AG20443 (cell line): ENCODE measurements at places on chromosomes 11 and 22.

- no peak for DNase-seq
Measured at GRCh38 chr22:40638261-40638660, 1.7 kb upstream of the MRTFA start.

DNA sequence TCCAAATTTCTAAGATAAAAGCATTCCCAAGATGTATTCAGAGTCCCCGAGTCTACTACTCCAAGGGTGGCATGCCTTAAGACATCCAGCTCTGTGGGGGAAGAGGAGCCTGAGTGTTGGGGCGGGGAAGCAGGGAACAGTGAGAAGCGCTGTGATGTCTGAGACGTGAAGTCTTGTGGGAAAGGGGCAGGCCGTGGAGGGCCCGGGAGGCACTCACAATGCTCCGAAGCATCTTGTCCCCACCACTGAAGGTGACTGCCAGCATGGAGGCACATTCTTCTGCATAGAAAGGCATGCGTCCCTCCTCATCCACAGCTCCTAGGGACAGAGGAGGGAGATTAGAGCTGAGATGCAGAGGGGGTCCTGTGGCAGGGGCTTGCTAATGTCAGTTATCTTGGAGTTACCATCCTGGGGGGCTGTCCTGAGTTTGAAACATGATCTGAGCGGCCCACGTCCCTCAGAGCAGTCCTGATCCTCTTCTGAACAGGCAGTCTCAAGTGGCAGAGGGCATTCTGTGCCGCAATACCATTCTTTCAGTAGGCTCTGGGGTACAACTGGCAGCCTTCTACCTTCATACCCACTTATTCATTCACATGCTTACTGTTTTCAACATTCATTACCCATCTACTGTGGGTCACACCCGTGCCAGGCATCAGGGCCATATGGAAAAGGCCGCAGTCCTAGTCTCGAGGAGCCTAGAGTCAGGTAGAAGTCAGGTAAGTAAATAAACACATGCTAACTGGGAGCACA is 8.7 kb downstream of the PCSK7 start:
- DNase-seq, result no peak

GRCh38 chr11:65366340-65366773 is 11.8 kb downstream of the TIGD3 start:
- DNase-seq, result peak; percentile 88

DNA sequence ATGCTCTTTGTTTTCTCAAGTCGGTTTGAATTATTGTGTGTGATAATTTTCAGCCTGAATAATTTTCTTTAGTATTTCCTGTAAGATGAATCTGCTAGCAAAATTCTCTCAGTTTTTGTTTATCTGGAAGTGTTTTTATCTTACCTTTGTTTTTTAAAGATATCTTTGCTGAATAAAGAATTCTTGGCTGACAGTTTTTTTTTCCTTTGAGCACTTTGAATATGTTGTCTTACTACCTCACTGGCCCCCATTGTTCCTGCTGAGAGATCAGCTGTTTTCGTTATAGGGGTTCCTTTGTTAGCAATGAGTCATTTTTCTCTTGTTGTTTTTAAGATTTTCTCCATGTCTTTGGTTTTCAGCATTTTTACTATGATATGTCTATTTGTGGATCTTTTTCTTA is 63.0 kb downstream of the HORMAD2 start:
- no peak for DNase-seq

DNA sequence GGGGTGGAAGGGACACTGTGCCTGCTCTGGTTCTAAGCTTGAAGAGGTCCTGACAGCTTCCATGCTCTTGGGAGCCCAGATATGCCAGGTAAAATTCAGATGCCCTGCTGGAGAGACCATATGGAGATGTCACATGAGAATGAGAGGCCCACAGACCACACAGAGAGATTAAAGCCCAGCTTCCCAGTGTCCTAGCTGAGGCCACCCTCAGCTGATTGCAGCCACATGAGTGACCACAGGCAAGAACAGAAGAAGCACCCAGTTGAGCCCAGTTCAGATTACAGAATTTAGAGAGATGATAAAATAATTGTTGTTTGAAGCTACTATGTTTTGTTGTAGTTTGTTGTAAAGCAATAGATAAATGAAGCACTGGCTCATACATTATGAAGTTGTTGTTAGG is 14.4 kb upstream of the PVALB start:
- no peak for DNase-seq

- DNase-seq, result no peak
Measured at GRCh38 chr22:49575703-49576081, 252.0 kb downstream of the BRD1 start.

DNA sequence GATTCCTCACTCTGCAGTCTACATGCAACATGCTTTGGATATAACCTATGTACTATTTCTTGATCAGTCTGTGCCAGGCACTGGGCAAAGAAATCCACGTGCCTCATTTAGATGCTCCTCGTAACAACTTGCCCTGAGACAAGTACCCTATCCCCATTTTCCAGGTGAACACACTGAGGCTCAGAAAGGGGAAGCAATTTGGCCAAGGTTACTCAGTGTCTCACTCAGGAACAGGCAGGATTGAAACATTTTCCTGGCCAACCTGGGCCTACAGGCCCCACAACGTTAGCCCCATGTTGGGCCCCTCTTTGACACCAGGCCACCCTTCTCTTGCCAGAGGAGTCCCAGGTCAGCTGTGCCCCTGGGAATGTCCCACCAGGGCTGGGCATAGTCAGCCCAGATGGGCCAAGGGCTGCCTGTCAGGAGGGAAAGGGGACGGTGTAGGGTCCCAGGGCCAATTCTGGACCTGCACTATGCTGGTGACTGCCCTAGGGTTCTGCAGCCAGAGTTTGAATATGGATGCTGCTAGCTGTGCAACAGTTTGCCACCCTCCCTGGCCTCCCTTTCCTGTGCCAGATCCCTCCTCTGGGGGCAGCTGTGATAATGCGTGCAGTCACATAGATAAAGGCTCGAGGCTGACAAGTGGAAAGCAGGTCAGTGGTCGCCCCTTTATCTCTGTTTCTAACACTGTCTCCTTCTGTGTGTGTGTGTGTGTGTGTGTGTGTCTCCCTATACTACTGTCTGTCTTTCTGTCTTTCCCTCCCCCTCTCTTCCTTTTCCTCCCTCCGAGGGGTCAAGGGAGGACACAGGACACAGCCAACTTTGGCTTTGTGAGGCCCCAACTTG is 10.4 kb upstream of the EMID1 start:
- no peak for DNase-seq

- DNase-seq, result no peak
Measured at GRCh38 chr11:12824281-12825041, 150.2 kb downstream of the TEAD1 start.

DNA sequence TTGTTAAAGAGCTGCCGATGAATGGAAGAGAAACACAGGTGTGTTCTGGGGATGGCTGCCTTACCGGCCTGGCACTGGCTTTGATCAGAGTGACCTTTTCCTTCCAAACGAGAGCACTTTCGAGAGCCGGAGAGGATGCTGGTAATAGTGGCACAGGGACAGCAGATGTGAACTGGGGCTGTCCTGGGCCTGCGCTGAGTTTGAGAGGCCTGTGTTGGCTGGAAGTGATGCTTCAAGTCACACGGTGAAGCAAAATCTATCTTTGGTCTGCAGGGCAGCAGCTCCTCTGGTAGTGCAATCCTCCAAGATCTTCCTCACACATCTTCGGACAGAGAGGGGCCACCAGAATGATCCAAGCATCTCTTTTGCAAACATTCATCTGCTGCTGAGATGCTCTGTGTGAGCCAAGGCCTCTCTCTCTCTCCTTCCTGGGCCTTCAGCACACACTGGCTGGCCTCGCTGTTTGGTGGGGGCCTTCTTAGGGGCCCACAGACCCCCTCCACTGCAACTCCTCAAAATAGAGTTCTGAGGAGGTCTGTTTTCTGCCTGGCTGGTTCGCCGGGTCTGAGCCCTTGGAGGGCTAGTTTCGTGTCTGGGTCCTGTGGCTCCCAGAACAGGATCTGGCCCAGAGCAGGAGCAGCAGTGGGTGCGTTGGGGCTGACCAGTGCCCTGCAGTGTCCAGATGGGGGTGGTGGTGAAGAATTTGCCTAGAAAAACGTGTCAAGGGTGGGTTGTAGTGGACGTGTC is 6.4 kb downstream of the MPPED1 start:
- DNase-seq, result no peak

GRCh38 chr22:39690881-39691605 is 120.5 kb downstream of the CACNA1I start:
- DNase-seq, result no peak

- DNase-seq, result no peak
Measured at GRCh38 chr11:109036011-109036410, 371.1 kb downstream of the DDX10 start.

DNA sequence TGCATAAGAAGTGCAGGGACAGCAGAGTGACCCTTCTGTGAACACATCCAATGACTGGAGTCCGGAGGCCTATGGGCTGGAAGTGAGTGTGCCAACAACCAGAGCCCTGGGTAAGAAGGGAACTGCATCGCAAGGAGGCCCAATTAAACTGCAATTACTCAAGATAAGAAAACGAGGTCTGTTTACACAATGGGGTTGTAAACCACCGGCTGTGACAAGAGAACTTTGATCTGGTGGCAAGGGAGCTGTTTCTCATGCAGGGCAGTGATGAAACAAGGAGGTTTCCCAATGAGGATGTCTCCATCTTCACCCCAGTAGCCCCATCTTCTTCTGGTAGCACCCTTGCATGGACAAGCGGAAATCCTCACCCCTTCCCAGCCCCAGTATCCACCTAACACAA is 21.5 kb downstream of the ETS1 start:
- no peak for DNase-seq

DNA sequence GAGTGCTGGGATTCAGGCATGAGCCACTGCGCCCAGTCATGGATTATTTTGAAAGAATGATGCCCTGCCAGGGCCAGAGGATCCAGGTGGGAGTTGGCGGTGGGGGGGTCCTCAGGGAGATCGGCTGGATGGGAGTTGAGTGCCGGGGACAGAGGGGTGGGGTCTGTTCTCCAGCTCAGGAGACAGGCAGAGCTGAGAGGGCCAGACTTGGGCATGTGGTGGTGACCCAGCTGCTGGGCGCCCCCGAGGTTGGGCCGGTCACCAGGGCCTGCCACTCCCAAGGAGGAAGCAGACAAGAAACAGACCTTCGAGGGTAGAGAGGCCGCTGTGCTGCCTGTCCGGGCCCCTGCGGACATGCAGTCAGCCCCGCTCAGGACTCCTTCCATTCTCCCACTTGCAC is 11.8 kb upstream of the PRODH start:
- no peak for DNase-seq

DNA sequence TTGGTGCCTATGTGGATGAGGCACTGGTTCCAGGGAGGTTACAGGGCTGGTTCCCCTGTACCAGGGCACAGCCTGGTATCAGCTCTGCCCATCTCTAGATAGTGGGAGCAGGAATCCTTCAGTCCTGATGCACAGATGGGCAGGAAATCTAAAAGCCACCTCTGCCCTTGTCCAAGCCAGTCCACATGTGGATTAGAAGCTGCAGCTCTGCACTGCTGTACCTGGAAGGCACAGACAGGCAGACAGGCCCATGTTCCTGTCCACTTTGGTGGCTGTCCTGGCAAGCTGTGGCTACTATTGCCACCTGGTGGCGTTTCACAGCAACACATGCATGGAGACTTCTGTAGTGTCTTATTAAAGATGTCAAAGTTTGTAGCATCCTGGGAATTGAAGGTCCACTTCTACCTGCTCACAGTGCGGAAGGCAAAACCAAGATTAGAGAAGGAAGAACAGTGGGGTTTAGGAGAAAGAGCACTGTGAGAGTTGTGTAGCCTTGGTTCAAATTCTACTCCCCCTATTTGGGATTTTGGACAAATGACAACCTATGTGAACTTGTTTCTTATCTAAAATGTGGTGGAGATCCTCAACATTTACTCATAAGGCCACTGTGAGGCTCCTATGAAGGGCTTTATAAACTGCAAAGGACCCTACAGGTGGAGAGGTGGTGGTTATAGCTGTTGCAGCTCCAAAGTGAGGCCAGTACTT is 30.1 kb downstream of the NAV2 start:
- peak; percentile 73 for DNase-seq

DNA sequence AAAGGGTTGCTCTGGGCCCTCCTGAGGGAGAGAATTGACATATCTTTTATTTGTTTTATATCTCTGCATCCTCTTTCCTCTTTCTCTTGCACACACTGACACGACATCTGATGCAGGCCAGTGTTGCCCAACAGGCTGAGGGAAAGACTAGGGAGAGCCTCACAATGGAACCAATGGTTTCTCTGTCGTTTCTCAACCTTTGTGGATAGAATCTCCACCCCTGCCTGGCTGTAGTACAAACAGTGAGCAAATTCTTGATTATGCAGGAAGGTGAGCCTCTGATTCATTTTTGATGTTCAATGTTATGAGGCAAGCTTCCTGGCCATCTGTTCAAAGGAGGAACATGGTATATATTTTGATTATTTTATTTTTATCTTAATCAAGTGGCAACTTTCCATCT is 49.8 kb upstream of the PLET1 start:
- no peak for DNase-seq

- no peak for DNase-seq
Measured at GRCh38 chr11:11588891-11589290, 32.9 kb downstream of the GALNT18 start.

DNA sequence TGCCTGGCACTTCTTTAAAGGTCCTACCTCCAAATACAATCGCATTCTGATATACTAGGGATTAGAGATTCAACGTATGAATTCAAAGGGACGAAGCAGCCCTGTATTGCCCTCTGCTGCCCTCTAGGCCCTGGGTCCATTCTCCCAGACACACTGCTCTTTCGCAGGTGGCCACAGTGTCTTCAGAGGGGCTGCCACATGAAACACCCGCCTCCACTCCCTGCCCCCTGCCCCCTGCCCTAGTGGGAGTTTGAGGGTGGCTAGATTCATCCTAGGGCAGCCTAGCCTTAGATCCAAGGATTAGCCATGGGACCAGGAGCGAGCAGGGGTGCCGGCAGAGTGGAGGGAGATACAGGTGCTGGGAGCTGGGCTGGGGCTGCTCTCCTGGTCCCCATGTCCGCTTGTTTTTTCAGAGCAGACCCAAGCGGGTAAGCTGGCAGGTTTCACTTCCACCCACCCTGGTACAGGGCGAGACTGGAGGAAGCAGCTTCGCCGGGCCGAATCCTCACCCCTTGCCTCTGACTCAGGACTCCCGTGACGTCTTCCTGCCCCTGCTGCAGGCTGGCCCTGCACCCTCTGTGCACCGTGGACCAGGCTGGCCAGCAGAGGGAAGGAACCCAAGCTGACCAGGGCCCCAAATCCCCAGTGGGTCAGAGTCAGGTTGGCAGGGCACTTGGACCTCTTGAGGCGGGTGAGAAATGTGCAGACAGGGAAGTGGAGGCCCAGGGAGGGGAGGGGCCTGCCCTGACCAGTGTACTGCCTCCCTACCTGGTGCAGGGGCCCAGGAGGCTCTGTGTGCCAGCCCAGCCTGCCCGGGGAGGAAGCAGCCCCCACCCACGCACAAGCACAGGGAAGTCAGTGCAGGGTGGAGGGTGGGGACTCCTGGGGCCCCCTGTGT is 28.4 kb upstream of the HMOX1 start:
- peak; percentile 70 for DNase-seq

GRCh38 chr22:45650721-45651120 is 20.9 kb upstream of the ATXN10 start:
- DNase-seq, result no peak
